ENCODE measurements at places on chromosomes 11 and 22. TPM values are rescaled to one million over a fixed set of nuclear protein-coding genes. Genes with fewer than 3 reads are reported as not detected.

- DNase-seq: no peak
Observed at GRCh38 chr11:73095613-73096012, 46.5 kb downstream of the FCHSD2 start.

- DNase-seq: no peak
Observed at GRCh38 chr11:10824888-10825287, 16.2 kb upstream of the EIF4G2 start.

GRCh38 chr11:45250035-45250718, 36.0 kb downstream of the SYT13 start:
- no peak for DNase-seq

Gene BAIAP2L2
- polyA plus RNA-seq: 1.2 TPM

- no peak for DNase-seq
Observed at GRCh38 chr22:42808521-42808920, 48.6 kb downstream of the ARFGAP3 start.

GRCh38 chr11:34899633-34900016, 16.6 kb downstream of the APIP start:
- no peak for DNase-seq

Gene GUCY1A2
- polyA plus RNA-seq: 5.7 TPM

Gene PANX2
- 0.18 TPM for polyA plus RNA-seq

DNA sequence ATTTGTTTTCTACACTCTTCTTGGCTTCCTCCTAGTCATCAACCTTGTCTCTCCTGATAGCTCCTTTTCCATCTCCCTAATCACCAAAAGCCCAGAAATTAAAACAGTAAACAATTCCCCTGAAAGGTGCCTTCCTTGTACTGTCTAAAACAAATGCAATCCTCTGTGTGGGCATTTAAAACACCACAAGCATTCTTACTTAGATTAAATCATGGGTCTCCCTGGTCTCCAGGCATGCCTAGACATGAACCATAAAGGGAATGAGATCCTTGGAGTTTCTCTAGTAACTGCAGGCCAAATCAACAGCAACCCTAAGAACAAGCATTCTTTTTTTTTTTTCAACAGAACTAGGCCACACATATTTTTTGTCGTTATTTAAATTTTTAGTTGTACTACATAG, 1.9 kb downstream of the BTG4 start:
- DNase-seq: no peak

- no peak for DNase-seq
Observed at GRCh38 chr11:35905646-35906276, 38.1 kb upstream of the LDLRAD3 start.

GRCh38 chr11:25065746-25066145, 568.9 kb downstream of the LUZP2 start:
- no peak for DNase-seq
